RCC 7860 (cell line): ENCODE measurements at places on chromosomes 13 and 19.
A peak's percentile ranks its signal among the peaks of the same experiment; 100 is the strongest.

DNA sequence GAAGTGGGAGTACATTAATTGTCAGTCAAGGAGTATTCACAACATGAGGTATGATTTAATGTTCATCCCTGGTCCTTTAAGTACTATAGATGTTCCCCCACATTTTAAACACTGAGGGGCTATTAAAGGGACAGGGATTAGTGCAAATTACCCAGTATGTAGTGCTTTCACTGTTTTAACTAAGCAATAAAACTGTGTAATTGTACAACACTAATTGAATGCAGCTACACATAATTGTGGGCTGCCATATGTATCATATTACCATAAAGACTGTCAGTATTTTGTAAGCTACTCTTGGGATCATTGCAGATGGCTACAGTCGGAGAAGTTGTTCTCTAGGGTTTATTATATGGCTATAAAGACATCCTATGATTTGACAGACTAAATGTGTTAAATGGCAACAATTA lies 316.6 kb downstream of the DCLK1 start:
- DNase-seq, result no peak

DNA sequence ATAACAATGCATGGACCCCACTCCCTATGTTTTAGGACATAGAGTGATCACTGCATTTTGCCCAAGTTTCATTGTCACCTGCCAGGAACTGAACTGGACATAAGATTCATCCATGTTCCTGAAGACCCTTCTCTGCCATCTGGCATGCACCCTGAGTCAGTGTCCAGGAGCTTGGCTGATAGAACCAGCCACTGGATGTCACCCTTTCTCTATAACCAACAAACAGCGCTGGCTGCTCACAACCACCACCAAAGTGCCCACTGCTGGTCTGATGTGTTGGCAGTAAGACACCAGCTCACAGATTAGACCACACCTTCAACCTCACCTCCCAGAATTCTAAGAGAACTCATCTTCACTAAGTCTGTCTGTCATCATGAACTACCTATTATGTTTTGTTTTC lies 333.4 kb downstream of the ITGBL1 start:
- no peak for DNase-seq

GRCh38 chr13:36029166-36029565 lies 102.0 kb downstream of the DCLK1 start:
- no peak for DNase-seq

DNA sequence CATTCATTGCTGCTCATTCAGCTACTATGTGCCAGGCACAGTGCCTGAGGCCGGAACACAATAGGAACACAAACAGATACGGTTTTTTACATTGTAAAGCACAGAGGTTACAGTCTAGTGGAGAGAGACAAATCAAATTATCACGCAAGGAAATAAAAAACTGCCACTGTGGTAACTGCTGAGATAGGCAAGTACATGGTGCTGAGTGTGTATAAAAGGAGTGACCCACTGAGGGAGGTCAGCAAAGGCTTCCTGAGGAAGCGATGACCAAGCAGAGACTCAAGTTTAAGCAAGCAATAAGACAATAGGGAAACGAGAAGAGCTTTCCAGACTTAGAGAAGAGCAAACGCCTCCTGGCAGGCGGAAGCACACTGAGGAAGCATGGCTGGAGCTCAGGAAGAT lies 56.4 kb downstream of the NUFIP1 start:
- DNase-seq, result peak; percentile 54

GRCh38 chr13:111328574-111329410 lies 8.3 kb downstream of the TEX29 start:
- DNase-seq, result no peak

- DNase-seq, result no peak
Observed at GRCh38 chr13:25059958-25060357, 36.0 kb upstream of the PABPC3 start.

DNA sequence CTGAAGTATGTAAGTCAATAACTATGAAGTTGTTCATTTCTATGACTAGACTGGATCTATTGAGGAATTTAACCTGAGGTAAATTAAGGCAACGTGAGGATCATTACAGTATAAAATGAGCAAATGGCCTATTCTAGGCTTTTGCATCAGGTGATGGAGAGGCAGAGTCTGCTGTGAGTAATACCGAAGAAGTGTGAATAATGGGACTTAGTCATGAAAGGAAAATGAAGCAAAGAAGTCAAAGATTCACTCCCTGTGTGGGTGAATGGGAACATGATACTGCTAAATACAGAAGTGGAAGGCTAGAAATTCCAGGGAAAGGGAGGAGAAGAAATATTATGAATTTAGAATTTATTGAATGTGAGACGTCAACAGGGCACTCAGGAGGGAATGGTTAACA lies 774.1 kb downstream of the LIG4 start:
- peak; percentile 74 for DNase-seq

GRCh38 chr13:32650705-32651311 lies 64.6 kb downstream of the PDS5B start:
- DNase-seq, result peak; percentile 23

- DNase-seq, result no peak
Observed at GRCh38 chr13:46487748-46488147, 65.2 kb upstream of the LRCH1 start.

GRCh38 chr13:44362394-44363040 lies 11.1 kb upstream of the SERP2 start:
- DNase-seq, result no peak

DNA sequence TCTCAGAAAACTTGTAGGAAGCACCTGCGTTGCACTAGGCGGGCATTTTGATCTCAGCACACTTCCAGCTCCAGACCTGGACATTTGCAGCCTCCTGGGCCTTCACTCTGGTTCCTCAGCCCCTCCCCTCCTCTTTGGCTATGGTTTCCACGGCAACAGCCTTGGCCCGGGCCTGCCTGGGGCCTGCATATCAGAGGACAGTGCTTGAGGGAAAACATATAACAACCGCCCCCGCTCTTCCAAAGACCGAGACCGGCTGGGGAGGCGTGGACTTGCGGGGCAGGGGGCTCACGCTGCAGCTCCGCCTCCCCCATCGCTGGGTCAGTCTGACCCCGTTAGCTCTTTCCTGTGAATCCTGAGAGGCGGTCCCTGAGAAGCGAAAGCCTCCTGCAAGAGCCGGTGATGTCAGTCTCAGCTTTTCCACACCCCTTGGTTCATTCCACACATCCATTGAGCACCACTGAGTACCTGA lies 125.7 kb upstream of the PEG3 start:
- no peak for DNase-seq
